Muscle of leg (tissue), 16 donors: ENCODE measurements at places on chromosomes 5 and 9. TPM values are rescaled to one million over a fixed set of nuclear protein-coding genes. Genes with fewer than 3 reads are reported as not detected.

Gene GPR150
- total RNA-seq, result 0.09 TPM

Gene C8G
- 0.58 TPM for total RNA-seq

DNA sequence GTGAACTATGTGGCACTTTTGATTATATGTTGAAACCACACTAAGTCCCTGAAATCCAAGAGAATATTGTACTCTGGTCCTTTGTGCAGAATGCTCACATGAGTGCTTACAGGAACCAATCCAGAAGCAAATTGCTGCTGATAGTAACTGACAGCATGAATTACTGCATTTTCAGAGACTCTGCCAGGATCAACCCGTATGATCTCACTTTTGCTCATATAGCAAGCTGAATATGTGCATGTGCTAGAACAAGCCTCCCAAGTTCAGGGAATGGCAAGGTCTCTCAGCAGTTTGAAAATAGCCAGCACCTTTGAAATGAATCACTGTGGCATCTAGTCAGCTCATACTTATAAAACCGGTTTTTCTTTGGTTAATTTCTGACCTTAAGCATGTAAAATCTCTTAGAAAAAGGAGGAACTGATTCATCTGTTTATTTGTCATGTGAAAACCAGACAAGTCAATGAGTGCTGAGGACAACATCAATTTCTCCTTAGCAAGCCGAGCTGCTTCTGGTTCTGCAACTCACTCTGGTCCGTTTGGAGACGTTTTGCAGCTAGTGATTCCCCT is 215.7 kb upstream of the ELL2 start:
- H3K27me3 ChIP-seq, result no peaks in the 10 kb centered on the region
- H3K4me3 ChIP-seq, result no peak overlapping the region
- H3K4me1 ChIP-seq, result no peaks in the 10 kb centered on the region
- H3K36me3 ChIP-seq, result no peaks in the 10 kb centered on the region

DNA sequence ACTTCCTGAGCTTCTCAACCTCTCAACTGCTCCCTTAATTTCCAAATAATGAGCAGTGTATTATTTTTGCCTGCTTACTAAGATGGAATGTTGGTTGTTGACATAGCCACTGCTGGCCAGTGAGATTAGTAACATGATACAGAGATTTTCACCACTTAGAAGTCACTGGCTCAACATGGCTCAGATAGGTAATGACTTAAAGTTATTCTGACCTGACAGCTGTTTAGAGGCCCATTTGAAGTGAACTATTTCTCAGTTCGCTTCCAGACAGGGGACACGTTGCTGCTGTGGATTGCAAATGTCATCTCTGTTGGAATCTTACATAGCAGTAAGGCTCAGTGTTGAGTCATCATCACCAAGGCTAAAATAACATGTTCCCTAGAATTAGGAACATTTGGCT is 490.2 kb downstream of the TLE4 start:
- H3K4me3 ChIP-seq, result no peak overlapping the region
- H3K36me3 ChIP-seq, result no peaks in the 10 kb centered on the region

- peaks cover 7% of the 10 kb centered on the region for H3K4me1 ChIP-seq
- no peak overlapping the region for H3K27ac ChIP-seq
- no peak overlapping the region for H3K4me3 ChIP-seq
- no peak for DNase-seq
- H3K27me3 ChIP-seq, result no peaks in the 10 kb centered on the region
Measured at GRCh38 chr5:37247496-37247895, 1.7 kb downstream of the CPLANE1 start.
